Right atrium auricular region (tissue), 2 donors: ENCODE measurements at places on chromosomes 3 and 15. TPM values are rescaled to one million over a fixed set of nuclear protein-coding genes. Genes with fewer than 3 reads are reported as not detected.
A peak's percentile ranks its signal among the peaks of the same experiment; 100 is the strongest.

Gene ZNF385D
- total RNA-seq = 0.59 TPM

Gene TRPM1
- total RNA-seq = not detected

Gene CPLX3
- 10.8 TPM for total RNA-seq

Gene CEP63
- total RNA-seq = 27.8 TPM

Gene SLC9C1
- total RNA-seq = 1.3 TPM

Gene RNU5B-1
- not detected for total RNA-seq

Gene FOXB1
- total RNA-seq = not detected

Gene SCN10A
- total RNA-seq = not detected

Gene EXD1
- not detected for total RNA-seq

Gene ADAMTSL3
- total RNA-seq = 21.2 TPM

Gene TATDN2
- total RNA-seq = 14.3 TPM

Gene UROC1
- not detected for total RNA-seq

Gene TLR9
- not detected for total RNA-seq

Gene CCR1
- 1.2 TPM for total RNA-seq

Gene GASK1A
- 2.1 TPM for total RNA-seq

Gene RARB
- total RNA-seq = 22.8 TPM

Gene MME
- 0.96 TPM for total RNA-seq

Gene SLC22A13
- total RNA-seq = not detected

Gene MLF1
- total RNA-seq = 217 TPM

Gene CACNA2D2
- 6.2 TPM for total RNA-seq

Gene KLHL6
- total RNA-seq = 0.41 TPM

Gene HEMK1
- total RNA-seq = 7.2 TPM

Gene GOLGA6L9
- 1.0 TPM for total RNA-seq

DNA sequence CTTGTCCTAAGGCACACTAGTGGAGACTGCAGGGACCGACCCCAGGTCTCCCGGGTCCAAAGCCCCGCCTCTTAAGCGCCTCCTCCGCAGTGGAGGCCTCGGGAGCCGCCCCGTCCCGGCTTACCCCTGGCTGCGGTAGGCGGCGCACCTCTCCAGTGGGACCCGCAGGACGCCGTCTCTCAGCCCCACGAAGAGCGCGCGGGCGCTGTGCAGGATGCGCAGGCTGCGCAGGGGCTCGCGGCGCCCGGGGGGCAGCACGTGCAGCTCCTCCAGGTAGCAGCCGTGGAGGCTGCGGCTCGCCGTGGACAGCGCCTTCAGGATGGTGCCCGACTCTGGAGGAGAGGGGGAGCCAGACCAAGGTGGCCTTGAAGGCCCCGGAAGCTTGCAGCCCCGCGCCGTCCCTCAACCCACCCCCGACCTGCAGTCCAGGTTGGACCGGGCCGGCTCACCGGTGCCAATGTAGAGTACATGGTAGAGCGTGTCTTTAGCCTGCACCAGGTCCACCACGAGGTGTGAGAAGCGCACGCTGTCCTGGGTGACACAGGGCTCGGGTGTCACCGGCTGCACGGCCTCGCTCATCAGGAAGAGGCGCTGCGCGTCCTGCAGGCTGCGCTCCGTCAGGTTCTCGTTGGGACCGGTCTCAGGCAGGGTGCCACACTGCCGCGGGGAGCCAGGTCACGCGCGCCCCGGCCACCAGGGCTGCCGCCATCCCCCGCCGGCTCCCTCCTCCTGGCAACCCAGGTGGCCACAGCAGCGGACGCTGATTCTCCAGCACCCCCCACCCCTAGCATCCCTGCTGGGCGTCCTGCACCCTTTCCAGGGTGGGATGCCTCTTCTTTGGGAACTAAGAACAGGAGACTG lies 105.5 kb downstream of the SEMA5B start:
- DNase-seq = no peak

- DNase-seq = no peak
These were observed 232.0 kb downstream of the CD47 start for GRCh38 chr3:107858876-107859275.

DNA sequence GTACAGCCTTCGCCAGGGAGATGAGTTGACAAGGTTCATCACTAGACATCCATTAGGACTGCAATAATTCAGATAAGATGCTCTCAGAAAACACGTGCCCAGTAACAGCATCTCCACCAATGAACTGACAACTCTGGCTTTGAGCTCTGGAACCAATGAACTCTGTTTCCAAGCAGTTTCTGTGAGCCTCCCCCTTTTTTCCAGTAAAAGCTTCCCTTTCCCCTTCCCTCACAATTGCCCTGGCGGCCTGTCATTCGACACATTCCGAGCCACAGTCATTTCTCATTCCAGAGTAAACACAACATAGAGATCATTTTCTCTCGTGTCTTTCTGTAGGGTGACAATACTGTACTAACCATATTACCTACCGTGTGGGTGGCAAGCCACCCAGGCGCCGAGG lies 3.6 kb downstream of the PLA2G4D start:
- peak; percentile 30 for DNase-seq

DNA sequence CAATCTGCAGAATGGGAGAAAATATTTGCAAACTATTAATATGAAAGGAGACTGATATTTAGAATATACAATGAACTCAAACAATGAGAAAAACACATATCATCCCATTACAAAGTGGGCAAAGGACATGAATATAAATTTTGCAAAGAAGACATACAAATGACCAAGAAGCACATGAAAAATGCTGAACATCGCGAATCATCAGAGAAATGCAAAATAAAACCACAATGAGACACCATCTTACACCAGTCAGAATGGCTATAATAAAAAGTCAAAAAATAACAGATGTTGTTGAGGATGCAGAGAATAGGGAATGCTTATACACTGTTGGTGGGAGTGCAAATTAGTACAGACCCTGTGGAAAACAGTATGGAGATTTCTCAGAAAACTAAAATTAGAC lies 83.6 kb downstream of the RAP2B start:
- DNase-seq = no peak

- DNase-seq = no peak
These were observed 43.0 kb upstream of the NTRK3 start for GRCh38 chr15:88299497-88299896.

DNA sequence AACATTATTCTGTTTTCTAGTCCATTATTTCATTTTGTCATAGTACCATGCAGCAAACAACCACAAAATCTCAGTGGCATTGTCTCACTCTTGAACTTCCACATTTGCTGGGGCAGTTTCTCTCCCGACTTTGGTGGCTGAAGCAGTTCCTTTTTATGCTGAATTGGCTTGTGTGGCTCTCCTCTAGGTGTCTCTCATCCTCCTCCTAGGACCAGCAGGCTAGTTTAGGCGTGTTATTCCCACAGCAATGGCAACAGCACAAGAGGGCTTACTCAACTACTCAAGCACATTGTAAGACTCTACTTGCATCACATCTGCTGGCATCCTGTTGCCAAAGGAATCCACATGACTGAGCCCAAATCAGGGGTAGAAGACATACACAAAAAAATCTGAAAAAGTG lies 201.8 kb upstream of the KCNH8 start:
- no peak for DNase-seq

DNA sequence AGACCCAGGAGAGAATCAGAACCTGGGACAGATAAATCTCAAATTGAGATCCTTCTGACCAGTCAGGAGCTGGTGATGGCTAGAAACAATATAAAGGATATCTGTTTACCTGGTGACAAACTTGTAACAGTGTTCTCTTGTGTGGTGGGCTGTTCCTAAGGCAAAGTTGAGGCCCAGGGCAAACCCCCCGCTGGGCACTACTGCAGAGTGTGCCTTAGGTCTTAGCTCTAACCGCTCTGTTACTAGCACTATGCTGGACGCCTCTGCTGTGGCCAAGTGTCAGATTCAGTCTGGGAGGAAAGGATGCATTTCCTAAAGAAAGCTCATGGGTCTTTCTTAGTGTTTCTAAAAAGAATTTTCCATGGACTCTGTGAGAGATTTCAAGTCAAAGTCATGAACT lies 146.5 kb upstream of the MEIS2 start:
- DNase-seq = no peak

DNA sequence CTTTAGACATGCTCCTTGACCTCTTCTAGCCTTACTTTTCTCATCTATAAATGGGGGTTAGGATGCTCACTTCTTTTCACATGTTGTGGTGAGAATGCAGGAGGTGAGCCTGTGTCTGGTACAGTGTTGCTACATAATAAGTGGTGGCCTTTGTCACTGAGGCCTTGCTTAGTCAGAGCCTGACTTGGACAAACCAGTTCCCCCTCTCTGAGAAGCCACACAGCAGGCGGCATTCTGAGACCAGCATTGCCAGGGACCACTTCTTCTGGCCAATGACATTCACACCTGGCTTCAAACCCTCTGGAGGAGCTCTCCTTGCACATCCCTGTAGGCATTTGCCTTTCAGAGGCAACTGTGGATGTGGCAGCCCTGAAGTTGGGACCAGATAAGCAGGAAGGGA lies 95.7 kb downstream of the MINAR1 start:
- no peak for DNase-seq

- no peak for DNase-seq
These were observed 35.2 kb upstream of the USP3 start for GRCh38 chr15:63469190-63469589.

DNA sequence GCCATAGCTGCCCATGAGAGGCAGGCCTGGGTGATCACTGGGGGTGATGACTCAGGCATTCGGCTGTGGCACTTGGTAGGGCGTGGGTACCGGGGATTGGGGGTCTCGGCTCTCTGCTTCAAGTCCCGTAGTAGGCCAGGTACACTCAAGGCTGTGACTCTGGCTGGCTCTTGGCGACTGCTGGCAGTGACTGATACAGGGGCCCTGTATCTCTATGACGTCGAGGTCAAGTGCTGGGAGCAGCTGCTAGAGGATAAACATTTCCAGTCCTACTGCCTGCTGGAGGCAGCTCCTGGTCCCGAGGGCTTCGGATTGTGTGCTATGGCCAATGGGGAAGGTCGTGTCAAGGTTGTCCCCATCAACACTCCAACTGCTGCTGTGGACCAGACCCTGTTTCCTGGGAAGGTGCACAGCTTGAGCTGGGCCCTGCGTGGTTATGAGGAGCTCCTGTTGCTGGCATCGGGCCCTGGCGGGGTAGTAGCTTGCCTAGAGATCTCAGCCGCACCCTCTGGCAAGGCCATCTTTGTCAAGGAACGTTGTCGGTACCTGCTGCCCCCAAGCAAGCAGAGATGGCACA lies 5.3 kb downstream of the WDR6 start:
- DNase-seq = no peak

DNA sequence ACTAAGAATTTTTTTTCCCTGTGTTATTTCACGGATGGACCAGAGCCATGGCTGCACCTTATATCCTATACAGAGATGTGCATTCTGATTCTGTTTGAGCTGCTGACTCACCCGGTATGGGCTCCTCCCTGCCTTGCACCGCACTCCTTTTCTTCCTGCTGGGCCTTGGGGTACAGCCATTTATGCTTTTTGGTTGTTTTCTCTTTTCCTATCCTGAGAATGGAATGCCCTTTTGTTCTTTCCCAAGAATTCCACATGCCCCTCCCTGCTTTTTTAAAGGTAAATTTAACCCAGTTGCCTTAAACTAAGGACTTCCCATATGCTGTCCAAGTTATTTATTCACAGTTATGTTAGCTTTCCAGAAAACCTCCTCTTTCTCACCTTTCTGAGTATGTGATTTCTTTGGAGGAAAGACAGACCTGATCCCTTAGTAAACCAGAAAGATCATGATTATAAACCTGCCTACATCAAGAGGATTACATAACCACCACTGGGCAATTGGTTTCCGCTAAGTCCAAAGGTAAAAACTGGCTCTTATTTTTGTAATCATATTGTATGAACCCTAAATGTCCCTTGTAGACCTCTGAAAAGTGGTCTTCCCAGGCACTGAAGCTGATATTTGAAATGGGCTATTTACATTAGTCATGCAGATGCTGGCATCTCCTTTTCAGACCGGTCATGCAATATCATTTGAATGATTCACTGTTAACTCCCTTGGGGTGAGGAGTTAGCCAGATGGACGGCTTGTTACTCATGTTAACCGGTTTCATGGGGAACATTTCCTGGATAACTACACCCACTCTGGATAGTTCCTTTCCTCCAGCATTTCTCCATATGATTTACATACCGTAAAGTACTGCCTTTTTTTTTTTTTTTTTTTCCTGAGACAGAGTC lies 45.5 kb downstream of the TMOD3 start:
- DNase-seq = peak; percentile 63

GRCh38 chr3:127637546-127637945 lies 8.6 kb downstream of the PODXL2 start:
- DNase-seq = no peak

- no peak for DNase-seq
These were observed 31.8 kb downstream of the TTC14 start for GRCh38 chr3:180633722-180634121.

GRCh38 chr3:10099041-10099440 lies 9.0 kb downstream of the FANCD2OS start:
- no peak for DNase-seq

- DNase-seq = peak; percentile 77
These were observed 1.9 kb upstream of the LOXL1 start for GRCh38 chr15:73924171-73924921.
